ENCODE measurements at places on chromosomes 2 and 18.

GRCh38 chr2:18474700-18475099 lies 85.8 kb downstream of the RDH14 start:
- DNase-seq: no peak

- no peak for DNase-seq
Measured at GRCh38 chr18:9322744-9323143, 11.8 kb upstream of the TWSG1 start.

DNA sequence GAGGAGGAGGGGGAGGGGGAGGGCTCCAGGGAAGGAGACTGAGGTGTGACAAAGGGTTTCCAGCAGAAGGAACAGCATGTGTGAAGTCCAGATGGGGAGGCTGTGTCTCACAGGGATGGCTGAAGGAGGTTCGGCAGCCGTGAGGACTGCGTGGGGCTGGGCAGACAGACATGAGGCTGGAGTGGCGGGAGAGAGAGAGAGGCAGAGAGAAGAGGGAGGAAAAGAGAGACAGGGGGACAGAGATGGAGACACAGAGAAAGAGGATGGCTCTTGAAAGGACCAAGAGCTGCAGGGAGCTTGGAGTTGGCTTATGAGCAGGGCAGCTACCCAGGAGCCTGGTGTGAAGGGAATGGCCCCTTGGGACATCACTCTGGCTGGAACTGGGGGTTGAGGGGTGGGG lies 138.9 kb upstream of the ASB18 start:
- DNase-seq: no peak

- DNase-seq: no peak
Measured at GRCh38 chr2:181178823-181179412, 198.5 kb downstream of the UBE2E3 start.

- DNase-seq: no peak
Measured at GRCh38 chr2:53067533-53067932, 700.1 kb upstream of the CHAC2 start.

Measured in left kidney (tissue), 8 donors.